Kidney capillary endothelial cell (primary cell): ENCODE measurements at places on chromosomes 11 and 22.

DNA sequence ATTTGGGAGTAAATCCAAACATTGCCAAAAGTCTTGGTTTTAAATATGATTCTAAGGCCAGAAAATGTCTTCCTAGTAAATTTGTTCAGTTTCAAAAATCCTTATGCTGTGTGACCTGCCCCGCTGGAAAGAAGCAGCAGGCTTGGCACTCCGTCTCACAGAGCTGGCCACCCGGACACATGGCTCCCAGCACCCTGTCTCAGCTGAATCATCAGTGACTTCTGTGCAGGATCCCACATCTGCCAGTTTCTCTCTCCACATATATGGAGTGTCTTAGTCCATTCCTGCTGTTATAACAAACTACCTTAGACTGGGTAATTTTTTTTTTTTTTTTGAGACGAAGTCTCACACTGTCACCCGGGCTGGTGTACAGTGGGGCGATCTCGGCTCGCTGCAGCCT lies 356.7 kb downstream of the TBC1D22A start:
- no peak for DNase-seq

- no peak for DNase-seq
Measured at GRCh38 chr11:45517171-45517770, 148.2 kb downstream of the CHST1 start.

- DNase-seq, result no peak
Measured at GRCh38 chr11:116791813-116792143, at the start of gene APOA5. Gene APOA5, minus strand, starts transcription at chr11:116791879. Its CDS starts 19 bp downstream, at chr11:116791860.

GRCh38 chr11:18063862-18064434 lies 17.9 kb upstream of the TPH1 start:
- DNase-seq, result no peak
